Cortex of kidney (tissue), 1 donor: ENCODE measurements at places on chromosomes 11 and 22.

- DNase-seq = no peak
Measured at GRCh38 chr11:12144330-12145174, 34.2 kb downstream of the MICAL2 start.

GRCh38 chr11:120863359-120863758 lies 160.5 kb upstream of the TBCEL start:
- no peak for DNase-seq

DNA sequence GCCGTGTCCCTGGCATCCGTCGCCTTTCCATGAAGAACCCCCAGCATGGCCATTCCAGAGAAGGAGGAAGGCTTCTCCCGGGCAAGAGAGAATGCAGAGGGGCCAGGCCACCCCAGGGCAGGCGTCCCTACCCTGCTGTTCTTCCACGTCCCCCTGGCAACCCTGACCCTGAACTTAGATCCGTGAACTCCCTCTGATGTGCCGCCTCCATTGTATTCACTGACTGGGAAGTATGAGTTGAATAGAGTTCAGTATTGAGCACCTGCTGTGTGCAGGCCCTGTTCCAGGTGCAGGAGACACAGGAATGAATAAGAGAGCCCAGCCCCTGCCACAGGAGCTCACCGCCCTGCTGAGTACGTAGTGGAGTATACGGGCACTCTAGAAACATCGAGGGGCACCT lies 29.1 kb upstream of the RELT start:
- no peak for DNase-seq

- DNase-seq = no peak
Measured at GRCh38 chr11:17381156-17381555, 7.3 kb downstream of the KCNJ11 start.

DNA sequence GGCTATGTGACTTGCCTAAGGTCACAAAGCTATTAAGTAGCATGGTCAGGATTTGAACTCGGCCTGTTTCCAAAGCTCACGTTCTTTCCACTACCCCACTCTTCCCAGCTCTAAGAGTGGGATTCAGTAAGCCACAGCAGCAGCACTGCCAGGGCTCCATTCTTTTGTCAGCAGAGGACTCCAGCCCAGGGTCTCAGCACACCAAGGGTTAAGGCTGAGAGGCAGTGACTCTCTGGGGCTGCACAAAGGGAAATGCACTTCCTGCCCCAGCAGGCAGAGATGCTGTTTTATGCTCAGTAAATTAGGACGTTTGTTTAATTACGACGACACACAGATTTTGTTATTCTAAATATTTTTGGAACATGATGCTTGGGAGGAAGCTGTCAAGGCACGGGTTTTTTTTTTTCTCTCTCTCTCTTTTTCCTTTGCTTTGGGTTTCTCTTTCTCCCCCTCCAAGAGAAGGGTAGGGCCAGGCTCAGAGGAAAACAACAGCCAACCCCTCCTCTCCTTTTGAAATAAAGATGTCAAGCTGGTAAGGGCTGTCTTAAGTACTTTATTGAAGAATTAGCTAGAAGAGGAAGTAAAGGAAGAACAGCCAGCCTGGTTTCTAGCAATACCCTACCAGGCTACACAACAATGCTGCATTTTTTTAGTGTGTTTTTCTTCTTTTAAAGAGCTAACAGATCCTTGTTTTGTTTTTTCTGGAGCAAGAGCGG lies 2.8 kb downstream of the MYH9 start:
- no peak for DNase-seq

DNA sequence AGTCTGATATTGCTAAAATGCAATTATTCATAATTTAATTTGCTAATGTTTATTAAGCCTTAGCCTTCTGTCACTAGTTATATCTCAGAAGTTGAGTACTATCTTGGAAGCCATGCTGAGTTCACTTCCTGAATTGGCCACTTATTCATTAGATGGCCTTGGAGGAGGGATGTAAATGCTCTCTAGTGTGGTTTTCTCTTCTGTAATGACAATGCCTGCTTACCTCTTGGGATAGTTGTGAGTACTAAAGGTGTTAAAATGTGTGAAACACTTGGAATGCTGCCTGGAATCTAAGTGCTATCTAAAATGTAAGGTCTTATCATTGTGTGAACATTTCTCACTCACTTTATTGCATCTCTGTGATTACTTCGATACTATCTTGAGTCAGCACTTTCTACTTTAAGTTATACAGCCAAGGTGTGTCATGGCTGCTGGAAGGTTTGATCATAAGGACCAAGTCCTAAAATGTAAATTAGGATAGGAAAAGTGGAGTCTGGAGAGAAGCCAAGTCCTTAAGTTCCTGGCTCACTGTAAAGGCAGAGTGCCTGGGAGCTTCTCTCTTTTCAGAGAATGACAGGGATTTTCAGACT lies 12.4 kb downstream of the GLYATL2 start:
- no peak for DNase-seq

DNA sequence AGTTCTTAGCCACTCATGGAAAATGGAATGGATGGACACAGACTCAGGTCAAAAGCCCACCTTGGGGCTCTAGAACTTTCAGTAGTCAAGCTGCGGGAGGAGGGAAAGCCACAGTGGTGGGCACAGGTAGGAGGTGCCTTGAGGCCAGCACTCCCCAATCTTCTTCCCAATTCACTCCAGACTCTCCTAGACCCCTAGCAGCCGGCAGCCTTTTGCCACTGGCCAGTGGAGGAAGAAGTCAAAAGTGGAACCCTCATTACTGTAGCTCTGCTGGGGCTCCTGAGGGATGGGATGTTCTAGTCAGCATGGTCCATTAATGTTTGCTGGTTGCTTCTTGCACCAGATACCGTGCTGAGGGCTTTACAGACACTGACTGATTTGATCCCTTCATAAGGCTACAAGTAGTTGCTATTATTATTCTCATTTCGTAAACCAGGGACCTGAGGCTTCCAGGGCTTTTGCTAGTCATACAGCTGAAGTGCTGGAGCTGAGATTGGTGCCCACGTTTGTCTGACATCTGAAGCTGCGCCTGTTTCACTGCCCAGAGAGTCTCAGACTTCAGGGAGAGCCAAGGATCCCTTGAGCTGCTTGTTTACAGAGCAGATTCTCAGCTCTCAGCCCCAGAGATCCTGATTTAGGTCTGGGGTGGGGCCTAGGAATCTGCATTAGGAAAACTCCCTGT lies 1.1 kb downstream of the UCP3 start:
- DNase-seq = no peak
